ENCODE measurements at places on chromosomes 16 and 17.

GRCh38 chr17:42618442-42619150, 9.1 kb downstream of the TUBG1 start:
- DNase-seq: no peak

DNA sequence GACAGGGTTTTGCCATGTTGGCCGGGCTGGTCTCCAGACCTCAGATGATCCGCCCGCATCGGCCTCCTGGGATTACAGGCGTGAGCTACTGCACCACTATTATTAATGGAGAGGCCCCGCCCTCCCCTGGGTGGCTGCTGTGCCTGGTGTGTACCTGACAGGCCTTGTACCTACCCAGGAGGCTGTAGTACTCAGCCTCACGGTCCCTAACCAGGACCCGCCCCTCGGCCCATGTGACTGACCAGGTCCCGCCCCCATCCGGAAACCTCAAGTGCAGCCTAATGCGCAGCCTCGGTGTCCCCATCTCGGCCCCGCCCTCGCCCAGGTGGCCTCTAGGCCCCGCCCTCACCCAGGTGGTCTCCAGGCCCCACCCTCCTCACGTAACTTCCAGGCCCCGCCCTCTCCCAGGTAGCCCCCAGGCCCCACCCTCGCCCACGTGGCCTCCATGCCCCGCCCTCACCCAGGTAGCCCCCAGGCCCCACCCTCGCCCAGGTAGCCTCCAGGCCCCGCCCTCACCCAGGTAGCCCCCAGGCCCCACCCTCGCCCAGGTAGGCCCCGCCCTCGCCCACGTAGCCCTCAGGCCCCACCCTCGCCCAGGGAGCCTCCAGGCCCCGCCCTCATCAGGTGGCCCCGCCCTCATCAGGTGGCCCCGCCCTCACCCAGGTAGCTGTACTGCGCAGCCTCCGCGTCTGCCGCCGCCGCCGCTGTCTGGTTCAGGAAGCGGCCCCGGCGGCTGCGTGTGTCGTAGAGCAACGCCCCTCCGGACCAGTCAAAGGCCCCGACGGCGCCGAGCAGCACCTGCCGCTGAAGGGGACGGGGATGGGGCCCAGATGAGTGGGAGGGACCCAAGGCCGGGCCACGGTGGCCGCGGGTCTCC, 31.0 kb downstream of the HASPIN start:
- peak; percentile 90 for DNase-seq

GRCh38 chr17:42832213-42832933, 824 bp upstream of the PSME3 start:
- no peak for DNase-seq

DNA sequence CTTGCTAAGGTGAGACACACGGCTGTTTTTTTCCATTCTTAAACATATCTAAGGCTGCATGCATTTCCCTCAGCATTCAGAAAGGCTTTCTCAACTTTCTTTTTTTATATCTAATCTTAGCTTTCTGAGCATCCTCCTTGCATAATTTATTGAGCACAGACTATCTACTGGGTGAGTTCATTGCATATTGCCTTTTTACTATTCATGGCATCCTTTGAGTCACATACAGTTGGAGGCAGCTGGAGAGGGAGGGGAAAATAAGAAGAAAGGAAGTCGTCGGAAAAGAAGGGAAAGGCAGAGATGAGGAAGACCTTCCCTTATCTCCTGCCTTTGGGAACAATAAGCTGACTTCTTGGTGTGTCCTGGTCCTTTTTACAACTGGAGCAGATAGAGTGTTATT, 468.3 kb downstream of the SLC39A11 start:
- DNase-seq: no peak
